ENCODE measurements at places on chromosomes 5 and 9.

- DNase-seq: no peak
Measured at GRCh38 chr5:180100621-180101450, 29.3 kb upstream of the RNF130 start.

- no peak for DNase-seq
Measured at GRCh38 chr5:32272746-32273145, 40.0 kb downstream of the MTMR12 start.

- no peak for DNase-seq
Measured at GRCh38 chr9:22449719-22450118, 3.1 kb downstream of the DMRTA1 start.

- no peak for DNase-seq
Measured at GRCh38 chr9:68755051-68755450, 50.0 kb downstream of the PIP5K1B start.

GRCh38 chr5:103410172-103410571, 151.6 kb downstream of the MACIR start:
- DNase-seq: no peak

GRCh38 chr9:68780720-68781119, 75.7 kb downstream of the PIP5K1B start:
- no peak for DNase-seq

GRCh38 chr5:147336876-147337275, 102.0 kb downstream of the STK32A start:
- DNase-seq: no peak
